ENCODE measurements at places on chromosomes 12 and 14.
A peak's percentile ranks its signal among the peaks of the same experiment; 100 is the strongest.

DNA sequence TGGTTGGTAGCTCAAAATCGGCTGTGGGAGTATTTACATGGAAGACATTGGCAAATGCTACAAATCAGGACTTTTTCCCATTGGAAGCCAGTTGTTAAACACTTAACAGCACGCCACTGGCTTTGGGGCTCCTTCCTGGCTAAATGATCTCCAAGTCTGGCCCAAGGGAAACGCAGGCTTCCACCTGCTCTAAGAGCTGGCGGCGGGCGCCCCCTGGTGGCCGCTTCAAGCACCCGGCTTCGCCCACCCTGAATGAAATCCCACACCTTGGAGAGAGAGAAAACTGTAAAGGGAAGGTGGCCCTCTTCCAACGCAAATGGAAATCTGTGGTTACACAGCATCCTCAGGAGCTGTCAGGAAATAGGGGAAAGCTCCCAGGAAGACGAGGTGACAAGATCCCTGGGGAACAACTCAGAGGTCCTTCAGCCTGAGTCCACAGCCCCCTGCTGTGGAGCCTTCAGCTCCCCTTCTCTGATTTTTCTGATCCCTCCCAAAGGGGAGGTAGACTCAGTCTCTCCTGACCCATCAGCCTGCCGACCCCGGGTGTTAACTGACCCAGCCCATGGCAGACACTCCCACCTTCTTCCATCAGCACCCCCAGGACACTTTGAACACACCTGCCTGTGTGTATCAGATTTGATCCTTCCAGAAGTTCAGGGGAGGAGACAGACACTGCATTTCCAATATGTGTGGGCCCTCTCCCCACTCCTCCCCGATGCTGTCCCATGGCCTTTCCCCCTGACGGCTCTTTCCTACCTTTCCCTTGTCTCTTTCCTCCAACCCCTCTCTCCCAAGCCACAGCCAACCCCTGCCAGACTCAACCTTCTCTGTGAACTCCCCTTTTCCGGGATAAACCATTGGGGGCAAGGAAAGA is 15.4 kb downstream of the SELPLG start:
- peak; percentile 75 for DNase-seq

DNA sequence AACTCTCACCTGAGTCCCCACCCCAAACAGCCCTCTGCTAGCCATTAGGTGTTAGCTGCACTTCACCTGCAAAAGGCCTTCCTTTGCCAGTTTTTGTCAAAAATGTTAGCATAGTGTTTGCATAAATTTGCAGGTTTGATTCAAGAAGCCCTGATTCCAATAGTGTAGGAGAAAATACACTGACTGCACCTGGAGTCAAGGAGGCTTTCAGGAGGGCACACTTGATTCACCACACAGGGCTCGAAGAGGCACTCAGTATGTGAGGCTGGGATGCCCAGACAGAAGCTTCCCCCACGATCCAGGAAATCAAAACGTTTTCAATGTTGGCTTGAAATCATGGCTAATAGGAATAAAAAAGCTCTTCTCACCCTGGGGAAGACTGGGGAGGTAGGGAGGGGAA is 40.5 kb upstream of the DDX11 start:
- no peak for DNase-seq

DNA sequence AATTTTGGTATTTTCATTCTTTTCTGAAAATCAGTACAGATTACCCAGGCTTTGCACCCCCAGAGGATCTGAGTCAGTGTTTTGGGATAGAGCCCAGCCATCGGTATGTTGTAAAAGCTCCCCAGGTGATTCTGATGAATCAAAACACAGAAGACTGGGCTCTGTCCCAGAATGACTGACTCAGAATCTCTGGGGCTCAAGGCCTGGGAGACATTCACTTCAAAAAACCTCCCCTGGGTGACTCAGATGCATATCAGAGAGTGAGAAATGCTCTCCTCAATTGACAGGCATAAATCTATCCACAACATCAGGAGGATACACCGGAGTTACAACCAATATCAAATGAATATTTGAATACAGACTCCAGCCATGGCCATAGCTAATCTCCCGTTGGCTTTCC is 32.6 kb downstream of the SLC35F4 start:
- DNase-seq, result no peak

GRCh38 chr12:6416596-6416995 is 28.2 kb upstream of the CD27 start:
- no peak for DNase-seq

DNA sequence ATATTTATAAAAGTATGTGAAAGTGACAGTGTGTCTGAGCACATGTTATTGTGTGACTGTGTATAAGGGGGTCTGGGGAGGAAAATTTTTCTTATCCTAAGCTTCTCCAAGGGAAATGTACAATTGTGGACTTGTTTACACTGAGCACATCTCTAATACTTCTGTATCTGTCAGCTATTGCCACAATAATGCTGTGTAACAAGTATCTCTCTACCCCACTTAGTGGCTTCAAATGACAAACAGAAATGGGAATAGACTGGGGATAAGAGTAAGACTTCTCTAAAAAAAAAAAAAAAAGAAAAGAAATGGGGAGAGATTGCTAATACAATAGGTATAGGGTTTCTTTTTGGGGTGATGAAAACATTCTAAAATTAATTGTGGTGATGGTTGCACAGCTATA is 44.3 kb upstream of the CCDC63 start:
- no peak for DNase-seq

Measured in right lobe of liver (tissue), 6 donors.